Immature natural killer cell (primary cell): ENCODE measurements at places on chromosomes 4 and X.

- DNase-seq = no peak
These were observed 103.0 kb downstream of the TECRL start for GRCh38 chr4:64306255-64306565.

DNA sequence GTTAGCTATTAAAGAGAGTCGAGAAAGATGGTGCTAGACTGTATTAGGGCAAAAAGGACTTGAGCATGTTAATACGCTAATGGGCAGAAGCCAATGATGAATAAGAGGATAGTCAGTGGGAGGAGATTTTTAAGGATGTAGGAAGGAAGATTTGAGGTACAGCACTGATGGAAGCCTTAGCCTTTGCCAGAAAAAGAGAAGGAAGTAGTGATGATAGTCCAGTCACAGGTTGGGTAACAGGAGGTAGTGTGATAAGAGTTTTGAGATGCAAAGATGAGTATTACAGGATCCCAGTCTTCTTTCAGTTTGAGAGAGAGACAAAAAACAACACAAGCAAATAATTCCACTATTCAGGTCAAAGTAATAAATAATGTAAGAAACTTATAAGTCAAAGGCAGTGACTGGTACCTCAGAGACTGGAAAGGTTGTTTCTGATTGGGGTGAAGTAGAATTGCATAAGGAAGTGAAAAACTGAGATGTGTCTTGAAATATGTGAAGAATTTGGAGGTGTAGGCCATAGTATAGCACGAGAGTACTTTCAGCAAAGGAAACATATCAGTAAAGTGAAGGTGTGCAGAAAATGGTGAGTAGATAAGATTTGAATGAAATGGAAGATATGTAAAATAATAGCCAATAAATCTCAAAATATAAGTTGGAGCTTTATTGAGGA is 22.1 kb upstream of the NDNF start:
- DNase-seq = no peak

DNA sequence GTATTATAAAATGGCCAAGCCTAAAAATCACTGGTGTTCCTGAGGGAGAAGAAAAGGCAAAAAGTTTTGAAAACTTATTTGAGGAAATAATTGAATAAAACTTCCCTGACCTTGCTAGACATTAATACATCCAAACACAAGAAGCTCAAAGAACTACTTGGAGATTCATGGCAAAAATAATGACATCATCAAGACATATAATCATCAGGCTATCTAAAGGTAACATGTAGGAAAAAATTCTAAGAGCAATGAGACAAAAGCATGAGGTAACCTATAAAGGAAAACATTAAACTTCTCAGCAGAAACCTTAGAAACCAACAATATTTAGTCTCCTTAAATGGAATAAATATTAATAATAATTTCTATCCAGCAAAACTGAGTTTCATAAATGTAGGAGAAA is 887.6 kb downstream of the PCDH19 start:
- no peak for DNase-seq

GRCh38 chrX:100931218-100931924 is 2.7 kb upstream of the XKRX start:
- DNase-seq = no peak

GRCh38 chrX:38004046-38004445 is 2.3 kb upstream of the SYTL5 start:
- no peak for DNase-seq

DNA sequence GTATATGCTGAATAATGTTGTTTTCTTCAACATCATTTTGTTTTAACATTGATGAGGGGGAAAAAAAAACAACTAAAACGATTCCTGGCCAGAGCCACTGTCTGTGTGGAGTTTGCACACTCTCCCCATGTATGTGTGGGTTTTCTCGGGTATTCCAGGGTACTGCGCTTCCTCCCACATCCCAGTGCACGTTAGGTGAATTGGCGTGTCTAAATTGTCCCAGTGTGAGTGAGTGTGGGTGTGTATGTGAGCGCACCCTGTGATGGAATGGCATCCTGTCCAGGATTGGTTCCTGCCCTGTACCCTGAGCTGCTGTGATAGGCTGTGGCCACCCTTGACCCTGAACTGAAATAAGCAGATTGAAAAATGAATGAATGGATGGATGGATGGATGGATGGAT is 2.4 kb upstream of the DLG3 start:
- no peak for DNase-seq

GRCh38 chrX:43589735-43590134 is 66.4 kb upstream of the MAOA start:
- no peak for DNase-seq

- no peak for DNase-seq
These were observed 527.4 kb downstream of the C4orf33 start for GRCh38 chr4:129623233-129623875.

GRCh38 chr4:148651991-148652390 is 209.8 kb upstream of the NR3C2 start:
- no peak for DNase-seq

DNA sequence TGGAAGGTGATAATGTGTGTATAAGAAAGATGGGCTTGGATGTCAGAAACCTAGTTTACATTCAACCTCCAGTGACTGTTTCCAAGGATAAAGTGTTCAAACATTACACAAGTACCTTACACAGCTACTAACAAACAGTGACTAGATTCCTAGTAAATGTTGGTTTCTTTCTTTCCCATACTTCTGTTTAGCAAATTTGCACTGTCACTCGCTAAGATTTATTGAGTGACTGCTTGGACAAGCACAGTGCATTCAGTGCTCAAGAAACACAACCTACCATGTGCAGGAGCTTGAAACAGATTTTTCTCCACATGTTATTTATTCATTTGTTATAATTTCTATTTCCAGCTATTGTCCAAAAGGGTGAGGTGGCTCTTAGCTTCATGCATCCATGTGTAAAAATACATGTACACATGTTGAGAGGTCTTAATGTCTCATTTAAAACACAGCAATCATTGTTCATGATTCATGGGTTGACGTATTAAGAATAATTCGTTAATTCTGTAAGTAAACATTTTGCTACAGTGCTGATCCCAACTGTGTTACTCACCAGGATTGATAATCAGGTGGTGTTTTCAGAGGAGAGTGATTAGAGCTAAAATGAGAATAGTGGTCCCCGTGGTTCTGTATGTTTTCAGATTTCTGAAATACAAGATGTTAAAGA is 153.0 kb downstream of the DCLK2 start:
- no peak for DNase-seq
